ENCODE measurements at places on chromosomes 5 and 9.

- no peak for DNase-seq
These were observed 483.5 kb downstream of the SPOCK1 start for GRCh38 chr5:137015540-137016116.

GRCh38 chr5:132383261-132383660, 13.8 kb downstream of the SLC22A5 start:
- DNase-seq: no peak

GRCh38 chr5:170293273-170293672, 4.3 kb downstream of the LCP2 start:
- DNase-seq: no peak

- no peak for DNase-seq
These were observed 19.2 kb downstream of the ADCY2 start for GRCh38 chr5:7415123-7415522.

DNA sequence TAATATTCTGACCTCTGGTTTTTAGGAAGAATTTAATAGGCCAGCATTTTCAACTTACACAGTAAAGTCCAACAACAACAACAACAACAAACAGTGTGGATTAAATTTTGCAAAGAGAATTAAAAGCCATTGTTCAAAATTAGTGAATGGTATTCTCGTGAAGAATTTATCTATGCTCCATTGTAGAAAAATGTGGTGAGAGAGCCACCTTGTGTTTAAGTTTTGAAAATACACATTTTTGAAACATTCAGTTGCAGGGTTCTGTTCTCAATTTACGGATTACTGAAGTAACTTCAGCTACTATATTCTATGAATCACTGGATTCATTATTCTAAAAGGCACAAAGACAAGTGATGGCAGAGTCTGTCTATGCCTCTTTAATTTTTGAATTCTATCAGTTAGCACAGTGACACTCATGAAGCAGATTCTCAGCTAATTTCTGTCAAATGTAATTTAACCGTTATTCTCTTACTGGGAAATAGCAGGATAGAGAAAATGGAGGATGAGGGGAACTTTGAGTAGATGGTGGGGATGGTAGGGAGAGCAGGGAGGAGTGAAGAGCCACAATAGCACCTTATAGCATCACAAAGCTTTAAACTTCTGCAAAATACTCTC, 11.0 kb downstream of the CCDC152 start:
- DNase-seq: no peak

DNA sequence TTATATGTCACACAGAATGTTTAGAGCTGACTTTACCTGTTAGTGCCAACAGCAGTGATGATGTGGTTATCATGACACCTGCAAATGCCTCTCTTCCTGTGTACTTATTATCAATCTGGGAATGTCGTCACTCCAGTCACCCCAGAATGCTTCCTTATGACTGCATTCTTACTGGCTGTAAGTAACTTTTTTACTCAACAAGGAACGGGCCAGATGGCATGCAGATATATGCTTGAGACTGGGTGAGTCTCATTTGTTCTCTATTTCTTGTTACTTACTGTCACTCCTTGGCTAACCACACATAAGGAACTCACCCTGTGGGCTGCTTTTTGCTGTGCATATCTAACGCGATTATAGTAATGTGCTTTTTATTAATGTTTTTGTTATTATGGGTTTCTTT, 385.5 kb upstream of the MEF2C start:
- no peak for DNase-seq

- no peak for DNase-seq
These were observed 255.9 kb downstream of the PSAT1 start for GRCh38 chr9:78552802-78553201.

- DNase-seq: no peak
These were observed 11.1 kb upstream of the S100Z start for GRCh38 chr5:76838481-76839261.

DNA sequence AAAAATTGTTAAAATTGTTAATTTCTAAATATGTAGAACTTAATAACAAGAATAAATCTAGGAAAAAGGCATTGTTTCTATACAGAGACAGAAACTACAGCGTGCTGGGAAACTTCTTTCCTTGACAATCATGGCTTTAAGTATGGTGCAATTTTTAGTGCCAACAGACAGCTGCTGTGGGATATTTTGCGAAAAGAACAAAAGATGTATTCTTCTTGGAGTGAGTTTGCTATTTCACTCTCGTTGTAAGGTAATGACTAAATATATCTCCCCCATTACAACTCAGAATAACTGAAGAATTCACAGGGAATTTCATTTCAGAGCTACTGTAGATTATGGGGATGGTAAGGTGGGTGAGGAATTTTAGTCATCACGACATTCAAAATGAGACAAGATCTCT, 2055.0 kb upstream of the ACO1 start:
- no peak for DNase-seq

DNA sequence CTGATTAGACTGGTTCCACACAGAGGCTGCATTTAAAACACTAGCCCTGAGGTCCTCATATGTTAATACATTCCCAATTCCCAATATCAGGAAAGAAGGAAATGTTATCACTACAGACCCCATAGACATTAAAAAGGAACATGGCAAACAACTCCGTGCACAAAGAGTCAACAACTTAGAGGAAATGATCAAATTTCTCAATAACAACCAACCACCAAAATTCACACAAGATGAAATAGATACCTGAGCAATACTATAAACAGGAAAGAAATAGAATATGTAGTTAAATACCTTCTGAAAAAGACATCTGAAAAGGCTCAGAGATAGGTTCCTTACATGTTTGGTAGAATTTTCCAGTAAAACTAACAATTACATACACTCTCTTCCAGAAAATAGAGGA, 28.9 kb downstream of the SEMA4D start:
- DNase-seq: no peak

DNA sequence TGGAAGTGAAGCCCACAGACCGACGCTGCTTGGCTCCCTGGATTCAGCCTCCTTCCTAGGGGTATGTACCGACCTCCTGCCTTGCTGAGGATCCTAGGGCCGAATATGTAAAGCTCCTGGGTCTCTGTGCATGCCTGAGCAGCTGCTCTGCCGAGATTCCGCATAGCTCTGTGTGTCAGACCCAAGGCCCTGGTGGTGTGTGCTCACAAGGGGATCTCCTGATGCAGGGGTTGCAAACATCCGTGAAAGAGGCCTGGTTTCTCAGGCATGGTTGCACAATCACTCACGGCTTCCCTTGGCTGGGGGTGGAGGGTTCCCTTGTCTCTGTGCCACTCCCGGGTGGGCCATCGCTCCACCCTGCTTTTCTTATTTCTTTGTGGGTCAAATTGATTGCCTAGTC, 19.9 kb upstream of the SVEP1 start:
- no peak for DNase-seq
